ENCODE measurements at places on chromosomes 12 and 14.
A peak's percentile ranks its signal among the peaks of the same experiment; 100 is the strongest.

GRCh38 chr12:75635606-75636444 lies 124.4 kb upstream of the KRR1 start:
- no peak for DNase-seq

DNA sequence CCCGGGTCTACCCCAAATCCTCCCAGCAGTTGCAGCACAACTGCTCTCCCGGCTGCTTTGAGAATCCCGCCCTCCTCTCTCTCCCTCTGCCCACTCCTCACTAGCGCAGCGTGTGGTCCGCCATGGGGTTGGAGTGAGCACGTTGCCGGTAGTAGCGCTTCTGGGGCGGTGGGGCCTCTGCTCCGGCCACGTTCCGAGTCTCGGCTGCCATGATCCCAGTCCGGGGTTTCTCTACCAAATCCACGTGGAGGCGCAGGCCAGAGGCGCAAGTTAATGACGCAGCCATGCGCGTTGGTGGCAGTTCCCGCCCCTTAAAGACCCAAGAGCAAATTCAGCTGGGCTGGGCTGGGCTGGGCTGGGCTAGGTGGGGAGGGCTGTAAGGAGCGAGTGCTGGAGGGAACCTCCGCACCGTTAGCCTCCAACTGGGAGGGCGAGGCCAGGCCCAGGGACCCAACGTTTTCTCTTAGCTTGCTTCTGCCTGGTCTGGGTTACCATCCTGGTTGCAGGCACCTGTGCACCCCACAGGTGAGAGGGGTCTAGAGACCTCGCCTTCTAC lies at the start of gene METTL1:
Gene METTL1, minus strand, starts transcription at position 233 of the 556 bp plus-strand sequence. Its CDS starts 22 bp downstream, at position 211.
- DNase-seq, result peak; percentile 98

GRCh38 chr12:16613199-16613598 lies 7.2 kb upstream of the LMO3 start:
- DNase-seq, result no peak

GRCh38 chr14:105050551-105050897 lies 14.7 kb downstream of the GPR132 start:
- DNase-seq, result no peak

DNA sequence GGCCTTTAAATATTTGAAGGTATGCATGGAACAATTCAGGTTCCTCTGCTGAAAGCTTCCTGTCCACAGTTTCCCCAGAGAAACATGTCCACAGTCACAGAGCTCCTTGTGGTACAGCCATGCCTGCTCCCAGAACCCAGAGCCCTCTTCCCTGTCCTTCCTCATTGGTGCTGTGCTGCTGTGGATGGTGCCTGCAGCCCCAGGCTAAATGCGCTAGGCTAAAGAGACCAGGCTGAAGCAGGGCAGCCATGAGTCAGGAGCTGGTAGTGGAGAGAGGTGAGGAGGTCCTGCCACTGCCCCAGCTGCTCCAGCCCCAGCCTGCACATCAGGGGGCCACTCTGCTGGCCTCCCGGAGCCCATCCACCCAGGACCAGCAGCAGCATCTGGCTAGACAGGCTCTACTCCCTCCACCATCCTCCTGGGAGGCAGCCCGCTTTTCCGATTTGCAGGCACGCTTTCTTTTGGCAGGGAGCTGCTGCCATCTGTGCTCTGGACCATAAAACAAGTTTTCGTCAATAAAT lies 65.4 kb upstream of the DDX11 start:
- no peak for DNase-seq

DNA sequence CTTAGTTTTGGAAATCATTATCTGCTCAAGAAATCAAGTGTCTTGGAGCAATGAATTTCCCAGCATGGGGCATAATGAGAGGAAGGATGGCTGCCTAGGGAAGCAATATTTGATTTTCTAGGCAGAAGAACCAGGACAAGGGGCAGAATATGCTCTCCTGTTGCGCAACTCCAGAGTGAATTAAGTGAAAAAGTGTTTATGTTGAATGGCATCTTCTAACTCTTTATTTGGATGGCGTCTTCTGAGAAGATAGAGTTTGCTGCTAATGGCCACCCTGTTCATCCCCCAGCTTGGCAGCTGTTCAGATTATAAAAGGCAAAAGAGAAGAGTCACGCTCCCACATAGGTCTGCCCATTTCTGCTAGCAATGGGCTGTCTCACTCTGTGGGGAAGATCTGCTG lies 1278.1 kb downstream of the AACS start:
- no peak for DNase-seq

DNA sequence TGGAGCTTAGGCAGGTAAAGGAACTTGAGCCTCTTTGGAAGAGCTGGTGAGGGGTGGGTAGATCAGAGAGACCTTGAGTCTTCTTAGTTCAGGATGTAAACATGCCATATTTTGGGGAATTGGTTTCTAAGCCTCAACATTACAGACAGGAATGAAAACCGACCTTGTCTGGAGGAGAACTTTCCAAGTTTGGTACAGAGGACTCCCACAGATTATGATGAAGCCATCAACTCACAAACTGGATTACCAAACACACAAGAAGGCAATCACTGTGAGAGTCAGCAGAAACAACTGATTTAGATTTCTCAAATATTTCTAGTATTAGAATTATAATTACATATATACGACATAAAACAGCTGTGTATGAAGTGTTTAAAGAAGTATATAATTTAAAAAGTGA lies 22.3 kb upstream of the AMN1 start:
- no peak for DNase-seq
